ENCODE measurements at places on chromosomes 12 and 14.

- peak; percentile 5 for DNase-seq
Observed at GRCh38 chr14:62694075-62694474, 351.2 kb downstream of the KCNH5 start.

DNA sequence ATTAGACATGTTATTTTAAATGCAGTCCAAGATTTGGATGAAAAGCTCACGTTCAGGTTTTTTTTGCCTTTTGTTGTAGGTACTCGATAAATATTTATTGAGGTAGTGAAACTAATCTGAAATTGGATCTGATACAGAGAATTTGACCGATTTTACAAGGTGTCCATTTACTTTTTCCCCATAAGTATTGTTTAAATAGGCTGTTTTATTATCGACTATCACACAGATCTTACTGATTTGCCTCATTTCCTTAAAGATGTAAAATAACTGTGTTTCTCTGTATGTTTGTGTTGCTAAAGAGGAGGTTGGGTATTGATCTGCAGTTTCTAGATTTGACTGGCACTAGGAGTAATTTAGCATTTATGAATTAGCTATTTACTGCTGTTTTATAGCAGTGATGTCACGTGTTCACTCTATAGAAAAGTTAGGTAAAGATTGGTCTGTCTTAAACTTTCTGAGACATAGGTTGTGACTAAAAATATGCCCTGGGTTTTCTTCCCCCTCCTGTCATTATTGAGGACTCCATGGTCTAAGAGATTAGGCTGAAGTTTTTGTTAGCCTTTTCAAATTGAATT is 3.5 kb downstream of the RAP1B start:
- no peak for DNase-seq

DNA sequence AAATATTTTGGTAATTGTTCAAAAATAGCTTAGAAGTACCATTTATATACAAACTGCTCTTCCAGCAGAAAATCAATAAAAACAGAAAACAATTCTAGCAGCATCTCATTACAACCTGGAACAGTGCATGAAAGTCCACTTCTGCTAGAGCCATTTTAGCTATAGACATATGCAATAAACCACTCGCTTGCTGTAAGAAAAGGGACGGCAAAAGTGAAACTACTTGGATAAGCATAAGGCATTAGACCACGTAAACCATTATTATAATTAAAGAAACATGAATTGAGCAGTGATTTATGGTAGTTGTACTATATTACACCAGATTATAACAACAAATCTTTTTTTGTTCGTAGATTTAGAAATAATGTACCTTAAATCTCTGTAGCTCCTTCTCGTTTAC is 48.7 kb downstream of the LRIG3 start:
- DNase-seq: peak; percentile 63

DNA sequence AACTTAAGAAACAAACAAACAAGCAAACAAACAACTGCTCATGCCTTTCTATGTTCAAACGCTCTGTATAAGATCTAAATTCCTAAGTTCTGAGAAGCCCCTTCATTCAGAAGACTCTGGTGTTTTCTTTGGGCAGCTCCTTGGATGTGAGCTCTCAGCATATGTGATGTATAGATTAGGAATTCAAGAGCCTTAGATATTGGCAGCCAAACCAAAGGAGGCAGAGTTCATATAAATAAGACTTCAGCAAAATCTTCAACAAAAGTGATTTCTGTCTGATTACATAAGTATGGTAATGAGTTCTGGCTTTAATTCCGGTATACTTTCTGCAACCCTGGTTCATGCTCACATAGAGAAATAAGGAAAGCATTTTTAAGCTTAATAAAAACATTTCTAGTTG is 145.6 kb downstream of the DYRK2 start:
- no peak for DNase-seq

GRCh38 chr14:71959055-71959454 is 26.8 kb downstream of the RGS6 start:
- DNase-seq: no peak

DNA sequence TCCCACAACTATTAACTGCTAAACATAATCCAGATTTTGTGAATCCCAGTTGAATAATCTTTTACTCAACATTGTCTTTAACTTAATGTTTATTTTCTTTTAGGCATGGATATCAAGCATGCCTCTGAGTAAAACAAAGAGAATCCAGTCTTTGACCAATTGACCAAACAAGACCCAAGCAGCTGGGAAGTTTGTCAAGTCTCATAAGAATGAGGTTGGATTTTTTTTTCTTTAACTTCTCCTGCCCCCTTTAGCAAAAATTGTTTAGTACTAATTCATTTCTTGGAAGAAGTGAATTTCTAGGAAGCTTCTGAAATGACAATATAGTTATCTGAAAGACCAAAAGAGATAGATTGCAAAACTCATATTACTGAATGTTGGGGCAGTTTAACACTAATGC is 89.9 kb downstream of the OTOGL start:
- peak; percentile 90 for DNase-seq

- peak; percentile 50 for DNase-seq
Observed at GRCh38 chr12:58919231-58920101, 838 bp downstream of the LRIG3 start.

GRCh38 chr12:100414739-100415138 is 57.9 kb downstream of the SLC17A8 start:
- no peak for DNase-seq

GRCh38 chr14:58200480-58200841 is 512 bp downstream of the ACTR10 start:
- DNase-seq: no peak

DNA sequence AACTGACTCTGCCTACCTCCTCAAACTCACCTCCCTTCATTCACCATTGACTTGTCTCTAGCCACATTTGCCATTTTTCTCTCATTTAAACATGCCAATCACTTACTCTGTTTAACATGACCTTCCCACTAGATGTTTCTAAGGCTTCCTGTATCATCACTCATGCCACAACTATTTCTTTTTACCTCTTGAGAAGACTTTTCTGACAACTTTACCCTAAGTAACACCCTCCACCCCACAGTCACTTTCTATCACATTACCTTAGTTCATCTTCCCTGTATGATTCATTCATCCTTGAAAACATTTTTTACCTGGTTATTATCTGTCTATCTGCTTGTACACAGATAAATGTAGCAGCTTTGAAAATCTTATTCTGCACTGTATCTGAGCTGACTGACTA is 19.4 kb downstream of the PLCZ1 start:
- DNase-seq: no peak

GRCh38 chr14:59678352-59678751 is 101.7 kb upstream of the CCDC175 start:
- no peak for DNase-seq

DNA sequence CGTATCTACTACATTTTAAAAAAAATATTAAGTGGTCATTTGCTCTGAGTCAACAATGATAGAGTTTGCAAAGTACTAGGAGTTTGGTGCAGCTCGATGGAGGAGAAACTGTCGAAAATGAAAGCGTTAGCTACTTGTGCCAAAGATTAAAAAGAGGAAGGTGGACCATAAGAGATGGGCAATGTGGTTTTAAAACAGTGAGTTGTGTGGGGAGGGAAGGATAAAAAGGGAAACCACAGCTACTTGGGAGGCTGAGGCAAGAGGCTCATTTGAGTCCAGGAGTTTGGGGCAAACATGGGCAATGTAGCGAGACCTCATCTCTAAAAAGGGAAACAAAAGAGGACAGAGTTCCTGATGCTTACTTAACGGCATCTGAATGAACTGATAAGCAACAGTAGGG is 18.2 kb upstream of the STRAP start:
- no peak for DNase-seq

GRCh38 chr14:94042433-94043091 is 16.4 kb downstream of the OTUB2 start:
- DNase-seq: no peak

GRCh38 chr12:101743242-101743641 is 4.0 kb upstream of the SYCP3 start:
- DNase-seq: peak; percentile 49

GRCh38 chr12:6167327-6168280 is 32.6 kb upstream of the CD9 start:
- DNase-seq: peak; percentile 89

DNA sequence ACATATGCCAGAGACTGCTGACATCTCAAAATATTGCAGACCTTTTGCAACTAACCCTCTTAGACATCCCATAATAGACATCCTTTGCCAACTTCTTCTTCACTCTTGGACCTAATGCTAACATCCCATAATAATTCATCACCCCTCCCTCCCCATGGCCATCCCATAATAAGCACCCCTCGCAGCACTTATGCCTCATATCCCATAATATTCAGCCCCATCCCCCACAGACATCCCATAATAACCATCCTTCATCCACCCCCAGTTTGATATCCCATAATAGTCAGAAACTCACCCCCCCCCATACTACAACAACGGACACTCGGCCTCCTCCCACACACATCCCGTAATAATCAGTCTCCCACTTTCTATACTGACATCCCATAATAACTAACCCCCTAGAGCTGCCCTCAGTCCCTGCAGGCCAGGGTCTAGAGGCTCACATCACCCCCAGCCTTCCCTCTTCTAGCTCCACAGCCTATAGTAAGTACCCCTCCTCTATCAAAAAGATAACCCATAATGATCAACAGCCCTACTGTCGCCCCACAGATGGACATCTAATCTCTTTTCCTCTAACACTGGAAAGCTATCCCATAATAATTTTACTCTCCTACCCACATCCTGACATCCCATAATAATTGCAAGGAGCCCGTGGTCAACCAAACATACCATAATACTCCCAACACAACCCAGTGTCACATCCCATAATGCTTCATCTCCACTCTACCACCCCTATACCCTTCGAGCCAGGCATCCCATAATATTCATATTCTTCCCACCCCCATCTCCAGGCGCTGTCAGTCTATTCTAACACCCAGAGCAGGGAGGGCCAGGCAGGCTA is 792 bp upstream of the CHD4 start:
- no peak for DNase-seq

DNA sequence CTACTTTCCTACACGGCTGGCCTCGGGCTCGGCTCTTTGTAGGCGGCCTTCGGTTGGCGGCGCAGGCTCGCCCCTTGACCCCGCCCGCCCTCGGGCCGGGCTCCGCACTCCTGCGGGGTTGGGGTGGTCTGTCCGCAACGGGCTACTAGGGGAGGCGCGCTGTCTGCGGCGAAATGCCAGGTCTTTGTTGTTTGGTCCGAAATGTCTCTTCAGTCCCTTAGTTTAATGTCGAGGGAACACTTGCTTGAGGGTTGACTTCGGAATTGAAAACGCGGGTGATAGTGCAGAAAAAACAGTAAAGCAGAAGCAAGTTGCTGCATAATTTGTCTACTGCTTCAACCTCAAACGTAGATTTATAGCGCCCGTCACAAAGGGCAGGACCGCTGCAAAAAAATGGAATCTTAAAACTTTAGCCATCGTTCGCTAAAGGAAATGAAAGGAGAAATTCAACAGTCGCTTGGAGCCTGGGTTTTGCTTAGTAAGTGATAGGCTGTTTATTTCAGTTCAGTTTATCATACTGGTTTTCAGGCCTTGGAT is 390 bp downstream of the JKAMP start:
- DNase-seq: peak; percentile 37

DNA sequence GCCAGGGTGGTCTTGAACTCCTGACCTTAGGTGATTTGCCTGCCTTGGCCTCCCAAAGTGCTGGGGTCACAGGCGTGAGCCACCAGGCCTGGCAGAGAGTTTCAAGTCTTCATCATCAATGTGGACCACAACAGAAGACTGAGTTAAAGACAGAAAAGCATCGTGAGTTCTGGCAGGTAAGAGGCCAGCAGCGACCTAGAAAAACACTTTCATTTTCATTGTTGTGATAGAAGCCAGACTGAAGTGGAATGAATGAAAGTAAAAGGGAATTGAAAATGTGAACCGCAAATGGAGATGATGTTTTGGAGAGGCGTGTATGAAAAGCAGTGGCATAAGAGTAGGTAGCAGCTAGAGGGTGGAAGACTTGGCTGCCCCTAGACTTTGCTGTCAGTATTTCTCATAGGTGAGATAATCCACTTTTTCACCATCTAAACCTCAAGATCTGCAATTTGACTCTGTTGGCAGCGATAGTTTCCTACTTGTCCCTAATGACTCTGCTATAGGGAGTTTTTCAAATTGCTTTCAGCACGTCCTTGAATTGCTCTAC is 47.1 kb upstream of the PLEKHA5 start:
- DNase-seq: no peak

All from AG10803 (cell line).